ENCODE measurements at places on chromosomes 3 and 15.

DNA sequence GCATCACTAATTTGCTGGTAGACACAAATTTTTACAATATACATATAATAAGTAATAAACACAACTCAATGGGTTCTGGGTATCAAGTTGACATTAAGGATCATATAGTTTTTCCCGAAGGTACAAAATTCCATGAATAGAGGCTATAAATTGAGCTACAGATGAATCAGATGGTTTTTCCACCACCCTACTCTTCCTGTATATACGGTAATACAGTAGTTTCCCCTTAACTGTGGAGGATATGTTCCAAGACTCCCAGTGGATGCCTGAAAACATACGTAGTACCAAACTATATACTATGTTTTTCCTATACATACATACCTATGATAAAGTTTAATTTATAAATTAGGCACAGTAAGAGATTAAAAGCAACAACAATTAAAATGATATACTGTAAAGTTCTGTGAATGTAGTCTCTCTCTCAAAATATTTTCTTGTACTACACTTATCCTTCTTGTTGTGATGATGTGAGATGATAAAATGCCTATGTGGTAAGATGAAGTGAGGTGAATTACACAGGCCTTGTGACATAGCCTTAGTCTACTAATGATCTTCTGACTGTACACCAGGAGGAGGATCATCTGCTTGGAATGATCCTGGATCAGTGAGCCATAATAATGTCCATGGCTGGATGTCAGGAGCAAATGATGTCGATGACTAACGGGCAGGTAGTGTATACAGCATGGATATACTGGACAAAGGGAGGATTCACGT lies 116.7 kb downstream of the NR1I2 start:
- DNase-seq = no peak

DNA sequence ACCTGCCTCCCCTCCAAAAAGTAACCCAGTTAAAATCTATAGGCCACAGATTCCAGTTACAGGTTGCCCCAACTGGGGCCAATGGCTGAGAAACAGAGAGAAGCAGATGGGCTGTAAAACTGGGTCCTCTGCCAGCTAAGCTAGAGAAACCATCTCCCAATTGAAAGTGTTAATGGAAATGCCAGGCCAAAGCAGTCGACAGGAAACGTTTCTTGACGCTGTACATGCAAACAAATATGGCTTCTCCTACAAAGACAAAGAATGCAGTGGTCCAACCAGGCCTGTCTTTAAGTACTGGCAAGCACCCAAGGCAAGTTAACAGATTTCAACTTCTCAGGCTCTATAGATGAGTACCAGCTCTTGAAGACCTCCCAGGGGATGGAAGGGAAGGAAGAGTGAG lies 71.3 kb downstream of the MAGI1 start:
- no peak for DNase-seq

GRCh38 chr3:36740787-36741186 lies 23.6 kb downstream of the DCLK3 start:
- DNase-seq = no peak

GRCh38 chr3:162224746-162225145 lies 728.1 kb downstream of the OTOL1 start:
- no peak for DNase-seq

GRCh38 chr3:9278498-9278897 lies 29.1 kb upstream of the SRGAP3 start:
- no peak for DNase-seq

- DNase-seq = no peak
Observed at GRCh38 chr3:55824406-55824805, 337.3 kb upstream of the WNT5A start.

- no peak for DNase-seq
Observed at GRCh38 chr3:127732303-127732702, 59.6 kb downstream of the ABTB1 start.

DNA sequence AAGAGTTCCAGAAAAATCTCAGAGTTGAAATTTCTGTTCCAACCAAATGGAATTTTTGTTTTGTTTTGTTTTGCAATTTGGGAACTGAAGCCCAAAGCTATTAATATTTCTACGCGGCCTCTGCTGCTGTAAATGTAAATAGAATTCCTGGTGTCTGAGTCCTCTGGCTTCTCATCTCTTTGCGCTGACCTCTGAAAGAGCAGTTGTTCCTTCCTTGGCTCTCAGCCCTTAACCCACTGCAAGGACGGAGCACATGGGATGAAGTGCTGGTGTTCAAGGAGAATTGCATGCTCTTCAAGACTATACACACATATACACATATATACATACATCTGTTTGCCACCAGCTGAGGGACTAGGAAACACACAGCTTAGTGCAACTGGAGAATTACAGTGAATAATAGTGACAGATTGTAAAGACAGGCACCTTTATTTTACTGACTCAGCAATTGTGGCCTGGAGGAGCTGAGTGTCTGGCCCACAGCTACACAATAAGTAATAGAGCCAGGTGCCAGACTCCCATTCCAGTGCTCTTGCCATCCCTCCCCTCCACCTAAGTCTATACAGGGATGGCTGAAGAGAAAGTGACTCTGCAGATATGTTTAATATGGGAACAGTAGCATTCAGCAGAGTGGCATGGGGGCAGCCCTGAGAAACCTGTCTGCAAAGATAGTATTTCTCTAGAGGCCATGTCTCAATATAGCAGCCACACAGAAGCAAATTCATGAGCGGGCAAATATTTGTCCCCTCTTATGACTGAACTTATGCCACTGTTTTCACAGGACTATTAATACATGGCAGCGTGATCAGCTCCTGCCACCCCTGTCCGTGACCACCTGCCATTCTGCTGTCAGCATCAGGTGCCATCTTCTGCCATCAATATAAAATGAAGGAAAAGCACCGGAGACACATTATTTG lies 42.3 kb downstream of the NEK10 start:
- no peak for DNase-seq

Measured in SW 1271 (cell line).